ENCODE measurements at places on chromosomes 11 and 22.

GRCh38 chr22:47300698-47301405 is 538.4 kb downstream of the TBC1D22A start:
- DNase-seq: no peak

DNA sequence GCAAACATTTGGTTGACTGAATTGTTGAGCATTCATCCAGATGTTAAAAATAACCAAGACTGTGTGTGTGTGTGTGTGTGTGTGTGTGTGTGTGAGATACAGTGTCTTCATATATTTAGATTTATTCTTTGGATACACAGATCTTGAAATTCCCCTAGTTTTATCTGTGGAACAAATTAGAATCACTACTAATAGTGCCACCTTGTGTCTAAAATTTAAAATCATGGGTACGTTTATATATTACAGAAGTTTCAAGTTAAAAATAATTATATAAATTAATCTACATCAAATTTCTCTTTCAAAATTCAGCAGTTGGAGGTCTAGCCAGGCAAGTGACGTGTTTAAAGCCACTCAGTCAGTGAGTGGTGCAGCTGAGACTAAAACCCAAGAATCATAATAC is 1566.2 kb upstream of the TENM4 start:
- no peak for DNase-seq

DNA sequence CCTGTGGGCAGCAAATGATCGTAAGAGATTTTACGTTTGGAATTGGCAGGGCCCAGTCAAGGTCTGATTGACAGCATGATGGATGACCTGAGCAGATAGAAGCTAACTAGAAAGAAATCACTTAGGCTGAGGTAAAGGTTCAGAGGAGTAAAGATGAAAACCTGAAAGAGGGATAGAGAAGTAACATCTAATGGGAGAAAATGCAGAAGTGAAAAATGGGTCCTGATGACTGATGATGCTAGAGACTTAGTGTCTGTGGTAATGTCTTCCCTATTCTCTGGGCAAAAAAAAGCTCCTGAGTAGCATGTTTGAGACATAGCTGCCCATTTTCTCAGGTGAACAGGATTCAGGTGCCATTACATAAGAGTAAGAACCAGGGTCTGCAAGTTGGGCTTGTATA is 628.8 kb upstream of the ANO5 start:
- DNase-seq: no peak

DNA sequence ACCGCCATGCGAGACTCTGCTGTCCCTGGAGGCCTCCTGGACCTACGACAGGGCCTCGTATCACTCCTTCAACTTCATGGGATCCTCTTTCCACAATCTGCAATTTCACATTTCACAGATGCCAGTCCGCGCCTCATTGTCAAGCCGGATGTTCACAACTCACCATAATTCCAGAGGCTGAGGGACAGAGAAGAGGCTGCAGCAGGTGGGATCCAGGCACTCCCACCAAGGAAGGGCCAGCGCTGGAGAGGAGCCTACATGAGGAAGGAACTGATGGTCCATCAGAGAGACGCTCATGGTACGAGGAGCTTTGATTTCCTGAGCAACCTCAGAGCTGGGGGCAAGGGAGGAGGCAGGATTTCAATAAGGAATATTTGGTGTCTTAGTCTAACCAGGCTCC is 495.0 kb downstream of the BRD1 start:
- DNase-seq: no peak

DNA sequence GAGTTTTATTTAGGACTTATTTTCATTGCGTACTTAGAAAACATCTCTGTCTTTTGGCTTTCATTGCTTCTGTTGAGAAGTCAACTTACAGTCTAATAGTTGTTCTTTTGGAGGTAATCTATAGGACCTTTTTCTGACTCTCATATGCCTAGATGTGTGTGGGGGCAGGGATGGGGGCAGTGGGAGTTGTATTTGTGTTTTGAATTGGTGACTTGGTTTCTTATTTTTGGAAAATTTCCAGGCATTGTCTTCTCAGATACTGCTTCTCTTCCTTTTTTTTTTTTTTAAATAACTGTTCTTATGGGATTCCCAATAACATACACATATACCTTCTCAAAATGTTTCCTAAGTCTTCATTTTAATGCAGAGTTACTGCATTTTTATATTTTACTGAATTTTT is 58.0 kb downstream of the FAR1 start:
- DNase-seq: no peak

DNA sequence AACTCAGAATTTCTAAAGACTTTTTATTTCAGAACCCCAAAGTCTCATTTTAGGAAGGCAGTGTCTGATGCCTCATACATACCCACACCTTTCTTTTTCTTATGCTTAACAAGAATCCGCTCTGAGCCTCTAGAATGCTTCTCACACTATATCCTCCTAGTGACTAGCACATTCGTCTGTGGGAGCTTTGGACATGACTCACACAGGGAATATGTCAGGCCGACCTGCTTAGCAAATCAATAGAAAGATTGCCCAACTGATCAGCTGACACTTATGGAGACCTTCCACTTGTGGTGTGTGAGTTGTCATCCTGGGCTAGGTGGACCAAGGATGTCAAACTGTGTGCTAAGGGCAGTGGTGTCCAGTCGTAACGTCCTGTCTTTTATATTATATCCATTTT is 129.9 kb upstream of the TTC12 start:
- no peak for DNase-seq

- DNase-seq: no peak
Observed at GRCh38 chr11:32316232-32316631, 119.1 kb downstream of the WT1 start.

DNA sequence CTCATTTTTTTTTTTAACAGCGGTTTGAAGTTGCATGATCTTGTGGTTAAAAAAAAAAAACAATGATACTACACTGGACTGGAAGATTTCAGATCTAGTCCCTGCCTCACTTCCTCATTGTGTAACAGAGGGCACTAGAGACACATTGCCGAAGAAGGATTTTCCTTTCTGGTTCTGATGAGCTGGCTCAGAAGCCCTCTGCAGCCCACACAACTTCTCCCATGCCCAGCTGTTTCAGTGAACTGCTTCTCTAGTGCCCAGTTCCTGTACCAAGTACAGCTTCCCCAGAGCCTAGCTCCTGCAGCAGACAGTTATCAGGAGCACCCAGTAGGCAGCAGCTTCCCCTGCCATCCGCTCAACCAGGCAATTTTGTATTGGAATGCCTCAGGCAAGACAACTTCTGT is 29.5 kb upstream of the ANO5 start:
- no peak for DNase-seq

All from stimulated activated CD8-positive, alpha-beta memory T cell treated with anti-CD3 and anti-CD28 coated beads, Interleukin-2, amount 100 ng/mL, for 1 hour (primary cell).